Right atrium auricular region (tissue), 2 donors: ENCODE measurements at places on chromosomes 6 and 20. TPM values are rescaled to one million over a fixed set of nuclear protein-coding genes. Genes with fewer than 3 reads are reported as not detected.

The EDN1 gene
- 9.0 TPM for total RNA-seq

The FIG4 gene
- total RNA-seq = 6.2 TPM

The TGM3 gene
- total RNA-seq = not detected

The PROCR gene
- total RNA-seq = 37.7 TPM

The SEL1L2 gene
- not detected for total RNA-seq

The EPHA7 gene
- 8.8 TPM for total RNA-seq

The GGTLC1 gene
- total RNA-seq = not detected

The PDYN gene
- not detected for total RNA-seq

- H3K27me3 ChIP-seq = no peaks in the 10 kb centered on the region
- no peaks in the 10 kb centered on the region for H3K4me1 ChIP-seq
- no peak for DNase-seq
- no peaks in the 10 kb centered on the region for H3K36me3 ChIP-seq
- H3K27ac ChIP-seq = no peak overlapping the region
Measured at GRCh38 chr6:12504325-12504966, 212.1 kb upstream of the PHACTR1 start.

GRCh38 chr6:144595266-144595665 is 310.1 kb downstream of the UTRN start:
- H3K4me3 ChIP-seq = no peak overlapping the region
- H3K4me1 ChIP-seq = no peaks in the 10 kb centered on the region
- H3K36me3 ChIP-seq = no peaks in the 10 kb centered on the region
- H3K27me3 ChIP-seq = no peaks in the 10 kb centered on the region

- H3K4me1 ChIP-seq = no peaks in the 10 kb centered on the region
- H3K4me3 ChIP-seq = no peak overlapping the region
- H3K27me3 ChIP-seq = no peaks in the 10 kb centered on the region
- H3K36me3 ChIP-seq = no peaks in the 10 kb centered on the region
- no peak for DNase-seq
- H3K27ac ChIP-seq = no peak overlapping the region
Measured at GRCh38 chr6:51788121-51788520, 299.3 kb downstream of the PKHD1 start.

- no peaks in the 10 kb centered on the region for H3K36me3 ChIP-seq
- H3K4me1 ChIP-seq = no peaks in the 10 kb centered on the region
- no peaks in the 10 kb centered on the region for H3K27me3 ChIP-seq
Measured at GRCh38 chr20:61119794-61120410, 132.2 kb upstream of the CDH4 start.

GRCh38 chr20:21510414-21511384 is 3.2 kb downstream of the NKX2-2 start:
- H3K4me3 ChIP-seq = peak overlapping the region; percentile 20
- peaks cover 57% of the 10 kb centered on the region for H3K27me3 ChIP-seq
- H3K4me1 ChIP-seq = peaks cover 72% of the 10 kb centered on the region
- no peak for DNase-seq
- no peaks in the 10 kb centered on the region for H3K36me3 ChIP-seq

GRCh38 chr6:2430612-2431011 is 185.2 kb upstream of the GMDS start:
- H3K27ac ChIP-seq = no peak overlapping the region
- H3K4me3 ChIP-seq = no peak overlapping the region
- H3K27me3 ChIP-seq = no peaks in the 10 kb centered on the region

DNA sequence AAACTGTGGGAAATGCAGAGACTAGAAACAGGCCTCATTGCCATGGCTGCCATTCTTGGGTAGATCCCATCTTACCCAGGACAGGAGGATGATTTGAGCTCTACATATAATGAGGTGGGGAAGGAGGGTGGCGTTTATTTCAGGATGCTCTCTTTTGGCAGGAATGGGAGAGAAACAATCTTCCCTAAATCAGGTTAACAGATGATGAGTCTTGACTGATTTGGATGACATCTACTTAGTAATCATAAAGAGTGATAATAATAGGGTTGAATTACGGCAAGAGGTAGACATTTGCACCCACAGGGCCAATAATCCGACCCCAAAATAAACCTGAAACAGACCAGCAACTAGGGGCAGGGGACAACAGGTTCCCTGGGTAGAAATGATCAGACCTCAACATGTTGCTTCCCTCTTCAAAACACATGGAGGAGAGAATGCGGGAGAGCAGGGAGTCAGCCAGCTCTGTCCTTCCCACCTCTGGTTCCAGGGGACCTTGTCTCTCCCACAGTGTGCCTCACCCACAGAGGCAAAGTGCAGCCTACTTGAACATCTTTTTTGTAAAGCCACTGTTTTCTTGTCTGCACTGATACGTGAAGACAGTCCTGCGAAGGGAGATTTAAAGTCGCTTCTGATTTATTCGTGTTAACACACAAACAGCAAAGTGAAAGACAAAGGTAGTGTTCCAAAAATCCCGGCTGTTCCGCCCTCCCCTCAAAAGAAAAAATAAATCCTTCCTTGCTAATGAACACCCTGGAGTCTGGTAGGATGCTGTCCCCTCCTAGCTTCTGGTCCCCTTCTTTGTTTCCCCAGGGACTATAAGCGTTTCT is 3.9 kb downstream of the FOXQ1 start:
- no peak overlapping the region for H3K27ac ChIP-seq
- no peak for DNase-seq
- no peaks in the 10 kb centered on the region for H3K36me3 ChIP-seq
- peak overlapping the region; percentile 25 for H3K4me3 ChIP-seq
- H3K27me3 ChIP-seq = peaks cover 19% of the 10 kb centered on the region
- peaks cover 34% of the 10 kb centered on the region for H3K4me1 ChIP-seq

GRCh38 chr6:71342772-71343171 is 54.2 kb downstream of the OGFRL1 start:
- H3K4me1 ChIP-seq = peaks cover 4% of the 10 kb centered on the region
- H3K4me3 ChIP-seq = no peak overlapping the region
- DNase-seq = no peak
- H3K27me3 ChIP-seq = no peaks in the 10 kb centered on the region
- H3K27ac ChIP-seq = no peak overlapping the region
- no peaks in the 10 kb centered on the region for H3K36me3 ChIP-seq

DNA sequence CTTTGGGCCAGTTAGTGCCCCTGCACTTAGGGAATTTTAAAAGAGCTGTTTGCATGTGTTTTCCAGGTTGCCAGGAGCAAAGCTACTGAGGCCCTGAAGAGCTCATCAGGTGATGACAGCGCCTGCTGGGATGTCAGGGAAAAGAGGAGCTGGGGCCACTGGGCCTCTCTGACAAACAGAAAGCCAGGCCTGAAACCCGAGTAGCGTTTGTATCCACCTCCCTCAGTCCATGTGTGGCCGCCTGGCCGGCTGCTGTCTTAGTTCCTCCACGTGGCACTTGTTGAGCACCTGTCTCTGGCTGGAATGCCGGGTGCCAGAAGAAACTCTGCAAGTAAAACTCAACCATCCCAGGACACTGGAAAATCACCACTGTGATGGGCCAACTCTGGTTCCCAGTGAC is 601.2 kb downstream of the CDH26 start:
- H3K27ac ChIP-seq = no peak overlapping the region
- no peaks in the 10 kb centered on the region for H3K27me3 ChIP-seq
- no peak for DNase-seq
- no peaks in the 10 kb centered on the region for H3K36me3 ChIP-seq
- no peak overlapping the region for H3K4me3 ChIP-seq

- H3K27ac ChIP-seq = no peak overlapping the region
- no peaks in the 10 kb centered on the region for H3K4me1 ChIP-seq
- H3K4me3 ChIP-seq = no peak overlapping the region
- no peak for DNase-seq
- H3K27me3 ChIP-seq = no peaks in the 10 kb centered on the region
Measured at GRCh38 chr20:58327211-58327610, 17.7 kb downstream of the RAB22A start.

- no peak overlapping the region for H3K4me3 ChIP-seq
- no peak overlapping the region for H3K27ac ChIP-seq
- no peaks in the 10 kb centered on the region for H3K4me1 ChIP-seq
- H3K27me3 ChIP-seq = no peaks in the 10 kb centered on the region
Measured at GRCh38 chr20:58778760-58779159, 71.9 kb downstream of the GNAS-AS1 start.

GRCh38 chr6:153962555-153962954 is 76.5 kb upstream of the OPRM1 start:
- no peak for DNase-seq
- H3K4me3 ChIP-seq = no peak overlapping the region
- H3K36me3 ChIP-seq = no peaks in the 10 kb centered on the region
- H3K4me1 ChIP-seq = no peaks in the 10 kb centered on the region
- H3K27ac ChIP-seq = no peak overlapping the region
- H3K27me3 ChIP-seq = no peaks in the 10 kb centered on the region

DNA sequence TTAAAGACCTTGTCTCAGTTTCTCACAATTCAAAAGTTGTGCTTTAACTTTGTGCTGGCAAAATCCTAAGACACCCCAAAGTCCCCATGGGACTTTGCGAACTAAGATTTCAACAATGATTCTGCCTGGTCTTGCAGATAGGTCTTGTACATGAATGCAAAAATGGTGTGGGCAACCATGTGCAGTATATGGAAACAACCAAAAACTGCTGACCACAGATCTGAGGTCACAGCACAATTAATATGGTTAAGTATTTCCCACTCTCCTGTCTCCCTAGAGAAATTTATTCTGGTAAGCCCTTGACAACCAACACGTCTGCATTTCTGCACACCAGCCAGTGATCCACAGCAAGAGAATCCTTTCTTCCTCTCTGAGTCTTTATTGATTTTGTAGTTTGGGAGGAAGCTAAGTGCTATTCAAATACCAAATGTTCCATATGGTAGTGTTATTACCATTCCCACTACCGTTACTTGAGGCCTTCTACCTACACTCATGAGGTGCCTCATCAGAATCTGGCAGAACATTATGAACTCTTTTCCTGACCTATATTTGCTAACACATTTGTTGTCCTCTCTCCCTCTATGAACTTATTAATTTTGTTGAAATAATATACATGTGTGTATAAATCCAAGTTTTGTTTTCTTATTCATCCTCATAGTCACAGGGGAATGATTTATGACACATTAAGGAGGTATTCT is 178.7 kb downstream of the ATXN1 start:
- peaks cover 10% of the 10 kb centered on the region for H3K36me3 ChIP-seq
- no peak for DNase-seq
- H3K4me1 ChIP-seq = peaks cover 12% of the 10 kb centered on the region
- no peak overlapping the region for H3K27ac ChIP-seq
- no peak overlapping the region for H3K4me3 ChIP-seq
- H3K27me3 ChIP-seq = no peaks in the 10 kb centered on the region

- no peak for DNase-seq
- H3K4me1 ChIP-seq = no peaks in the 10 kb centered on the region
- no peak overlapping the region for H3K4me3 ChIP-seq
- no peaks in the 10 kb centered on the region for H3K36me3 ChIP-seq
- H3K27me3 ChIP-seq = no peaks in the 10 kb centered on the region
- H3K27ac ChIP-seq = no peak overlapping the region
Measured at GRCh38 chr6:56279331-56280080, 32.1 kb upstream of the COL21A1 start.

DNA sequence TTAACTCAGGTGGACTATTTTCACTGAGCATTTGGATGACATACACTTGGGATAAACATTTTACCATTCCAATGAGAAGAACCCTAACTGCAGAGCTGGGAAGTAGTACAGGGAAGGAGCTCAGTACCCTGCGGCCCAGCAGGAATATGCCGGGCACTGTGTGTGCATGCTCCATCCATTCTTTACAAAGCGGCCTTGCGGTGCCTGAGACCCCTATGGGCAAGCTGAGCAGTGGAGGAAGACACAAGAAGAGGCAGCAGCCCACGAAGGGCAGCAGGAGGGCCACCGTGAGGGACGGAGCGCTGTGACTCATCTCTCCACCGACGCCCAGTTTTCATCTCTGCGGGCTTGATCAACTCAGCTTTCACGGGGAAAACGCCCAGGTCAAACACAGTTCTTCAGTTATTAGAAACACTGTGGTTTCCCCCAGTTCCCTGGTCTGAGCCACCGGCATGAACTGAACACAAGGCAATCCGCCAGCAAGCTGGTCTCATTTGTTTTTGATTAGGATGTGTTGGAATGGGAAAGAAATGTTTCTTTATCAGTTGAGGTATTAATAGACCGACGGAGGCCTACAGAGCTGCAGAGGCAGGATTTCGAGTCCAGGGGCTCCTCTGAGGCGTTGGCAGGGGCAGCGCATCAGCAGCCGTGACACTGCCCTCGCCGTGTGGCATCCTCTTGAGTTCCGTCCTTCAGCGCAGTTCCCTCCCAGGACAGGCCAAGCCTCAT is 44.9 kb downstream of the IRF4 start:
- peak overlapping the region; percentile 29 for H3K27ac ChIP-seq
- no peaks in the 10 kb centered on the region for H3K27me3 ChIP-seq
- H3K36me3 ChIP-seq = no peaks in the 10 kb centered on the region
- DNase-seq = peak; percentile 56
- H3K4me1 ChIP-seq = peaks cover 7% of the 10 kb centered on the region

DNA sequence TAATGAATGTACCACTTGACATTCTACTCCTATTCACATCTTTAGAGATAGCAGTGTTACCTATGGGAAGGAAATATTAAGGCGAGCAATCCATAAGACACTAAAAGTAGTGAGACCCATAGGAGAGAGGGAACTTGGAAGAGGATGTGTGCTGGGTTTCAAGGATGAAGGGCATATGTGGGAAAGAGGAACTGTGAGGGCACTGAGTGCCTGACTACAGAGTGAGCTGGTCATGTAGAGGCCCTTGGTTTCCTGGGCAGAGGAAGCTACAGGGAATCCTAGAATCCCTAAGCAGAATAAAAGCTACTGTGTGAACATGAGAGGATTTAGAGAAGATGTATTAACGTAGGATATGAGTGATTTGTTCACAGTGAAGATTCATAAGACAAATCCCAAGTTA is 262.8 kb downstream of the FARS2 start:
- H3K36me3 ChIP-seq = no peaks in the 10 kb centered on the region
- no peak overlapping the region for H3K27ac ChIP-seq
- no peaks in the 10 kb centered on the region for H3K27me3 ChIP-seq
- no peak for DNase-seq

- H3K36me3 ChIP-seq = no peaks in the 10 kb centered on the region
- DNase-seq = no peak
- H3K27ac ChIP-seq = no peak overlapping the region
- no peak overlapping the region for H3K4me3 ChIP-seq
Measured at GRCh38 chr6:6392214-6393068, 72.0 kb upstream of the F13A1 start.

GRCh38 chr20:51139891-51140290 is 117.0 kb upstream of the KCNG1 start:
- H3K36me3 ChIP-seq = no peaks in the 10 kb centered on the region
- DNase-seq = no peak
- no peak overlapping the region for H3K27ac ChIP-seq
- H3K4me3 ChIP-seq = no peak overlapping the region
- no peaks in the 10 kb centered on the region for H3K4me1 ChIP-seq

DNA sequence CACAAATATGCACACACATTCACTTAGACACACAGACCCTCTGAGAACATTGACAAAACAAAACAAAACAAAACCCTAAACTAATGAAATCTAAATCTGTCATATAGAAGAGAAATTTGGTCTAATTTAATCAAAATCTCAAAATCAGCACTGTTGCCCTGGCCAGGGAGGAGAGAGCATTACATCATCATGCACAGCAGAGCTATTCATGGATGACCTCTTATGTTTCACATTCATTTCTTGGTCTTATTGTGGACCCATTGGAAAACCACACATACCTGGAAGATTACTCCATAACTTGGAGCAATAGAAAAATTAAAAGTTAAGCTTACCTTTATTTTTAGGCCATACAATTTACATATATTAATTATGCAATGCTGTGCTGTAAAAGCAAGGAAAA is 1223.6 kb upstream of the GJE1 start:
- H3K4me3 ChIP-seq = no peak overlapping the region
- no peaks in the 10 kb centered on the region for H3K36me3 ChIP-seq
- no peak for DNase-seq
- H3K4me1 ChIP-seq = no peaks in the 10 kb centered on the region
- no peak overlapping the region for H3K27ac ChIP-seq
- H3K27me3 ChIP-seq = no peaks in the 10 kb centered on the region

GRCh38 chr6:48449002-48449401 is 338.0 kb upstream of the PTCHD4 start:
- no peak for DNase-seq
- no peaks in the 10 kb centered on the region for H3K27me3 ChIP-seq
- no peaks in the 10 kb centered on the region for H3K36me3 ChIP-seq
- H3K4me1 ChIP-seq = no peaks in the 10 kb centered on the region
